T-helper 9 cell (primary cell): ENCODE measurements at places on chromosomes 2 and 18.

DNA sequence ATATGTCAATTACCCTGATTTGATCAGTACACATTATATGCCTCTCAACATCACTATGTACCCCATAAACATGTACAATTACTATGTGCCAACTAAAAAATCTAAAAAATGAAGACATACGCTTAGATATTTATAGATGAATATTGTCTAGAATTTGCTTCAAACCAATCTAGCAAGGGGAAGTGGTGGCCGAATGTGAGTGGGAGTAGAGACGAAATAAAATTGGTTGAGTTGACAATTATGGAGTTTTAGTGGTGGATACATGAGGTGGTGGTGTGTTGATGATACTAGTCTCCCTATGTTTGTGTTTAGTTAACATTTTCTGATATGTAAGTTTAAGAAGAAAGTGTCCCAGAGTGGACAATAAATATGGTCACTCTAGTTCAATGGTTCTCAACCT, 49.0 kb downstream of the SDC1 start:
- no peak for DNase-seq

- no peak for DNase-seq
These were observed 149.7 kb downstream of the RHBDD1 start for GRCh38 chr2:226985583-226985946.

DNA sequence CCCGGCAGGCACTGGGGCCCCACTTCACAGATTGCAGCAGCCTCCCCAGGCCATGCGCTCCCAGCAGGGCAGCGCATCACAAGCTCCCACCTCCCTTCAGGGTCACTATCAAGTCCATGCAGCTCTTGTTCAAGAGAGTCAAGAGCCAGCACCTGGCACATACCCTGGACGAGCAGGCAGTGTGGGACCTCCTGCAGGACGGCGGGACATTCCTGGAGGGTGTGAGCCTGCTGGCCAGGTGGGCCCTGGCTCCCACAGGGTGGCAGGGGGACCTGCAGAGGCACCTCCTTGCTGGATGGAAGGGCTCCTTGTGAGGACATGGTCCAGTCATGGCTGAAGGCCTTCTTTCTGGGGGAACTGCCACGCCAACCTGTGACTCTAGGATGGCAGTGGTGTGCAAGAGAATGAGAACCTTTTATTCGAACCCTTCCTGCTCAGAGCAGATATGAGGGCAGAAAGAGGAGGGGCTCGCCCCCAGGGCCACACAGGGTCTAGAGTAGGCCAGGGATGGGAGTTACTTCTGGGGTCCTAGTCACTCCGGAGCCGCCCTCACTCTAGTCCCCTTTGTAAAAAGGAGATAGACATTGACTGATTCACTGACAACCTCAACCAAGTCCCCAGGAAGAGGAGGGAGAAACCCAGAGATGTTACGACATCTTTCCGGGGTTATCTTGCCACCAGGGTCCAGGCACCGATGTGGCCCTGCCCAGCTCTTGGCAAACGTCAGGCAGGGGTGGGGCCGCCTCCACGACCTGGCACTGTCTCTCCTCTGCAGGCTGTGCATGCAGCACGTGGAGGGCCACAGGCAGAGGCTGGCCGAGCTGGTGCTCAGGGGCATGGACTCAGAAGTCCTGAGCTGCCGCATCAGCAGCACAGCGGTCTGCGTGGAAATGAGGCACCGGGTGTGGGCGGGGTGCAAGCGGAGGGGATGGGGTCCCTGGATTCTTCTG, 31.3 kb downstream of the HJURP start:
- DNase-seq: no peak

DNA sequence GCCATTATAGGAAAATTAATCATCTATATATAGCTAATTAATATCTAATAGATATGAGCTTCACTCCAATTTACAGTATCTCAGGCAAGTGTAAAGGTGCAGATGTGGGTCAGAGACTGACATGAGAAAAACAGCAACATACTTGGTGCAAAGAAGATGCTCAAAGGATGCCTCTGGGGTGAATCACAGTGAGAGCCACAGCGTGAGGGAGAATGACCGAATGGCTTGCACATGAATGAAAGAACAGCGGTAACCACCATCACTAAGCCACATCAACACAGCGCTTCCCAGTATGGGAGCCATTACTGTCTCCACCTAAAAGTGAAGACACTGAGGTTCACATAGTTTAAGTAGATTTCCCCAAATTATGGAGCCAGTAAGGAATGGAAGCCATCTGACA, 423.4 kb upstream of the ID2 start:
- DNase-seq: no peak

- no peak for DNase-seq
These were observed 25.7 kb upstream of the ACAA2 start for GRCh38 chr18:49839012-49839411.

DNA sequence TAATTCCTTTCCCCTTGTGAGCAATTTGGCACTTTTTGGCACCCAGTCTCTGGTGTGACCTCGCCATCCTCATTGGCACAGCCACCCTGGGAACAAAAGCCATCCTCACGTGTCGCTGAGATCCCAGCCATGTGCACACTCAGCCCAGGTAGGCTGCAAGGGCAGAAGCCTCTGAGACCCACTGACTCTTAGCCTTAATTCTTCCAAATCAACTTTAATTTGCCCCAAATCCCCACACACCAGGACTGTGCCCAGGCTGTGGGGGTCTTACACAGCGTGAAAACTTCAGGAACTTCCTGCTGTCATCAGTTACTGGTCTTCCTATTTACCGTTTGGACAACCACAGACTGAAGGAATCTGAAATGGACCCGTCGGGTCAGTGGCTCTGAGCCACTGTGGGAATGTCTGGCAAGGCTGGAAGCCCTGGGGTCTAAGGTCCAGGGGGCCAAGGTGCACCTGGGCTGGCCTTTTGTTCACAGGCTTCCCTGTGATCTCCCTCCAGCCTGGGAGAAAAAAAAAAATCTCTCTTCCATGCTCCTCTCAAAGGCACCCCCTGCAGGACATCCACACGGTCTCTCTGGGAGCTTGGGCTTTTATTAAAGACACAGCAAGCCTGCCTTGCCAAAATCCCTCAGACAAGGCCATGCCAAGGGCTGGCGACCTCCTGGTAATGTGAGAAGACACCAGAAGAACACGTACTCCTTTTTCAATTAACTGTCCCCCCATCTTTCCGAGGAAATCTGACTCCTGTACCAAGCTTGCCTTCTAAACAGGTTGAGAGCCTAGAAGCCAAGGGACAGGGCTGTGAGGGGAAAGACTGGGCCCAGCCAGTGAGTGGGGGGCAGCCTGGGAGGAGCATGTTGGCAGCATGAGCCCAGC, 42.1 kb upstream of the LAPTM4A start:
- DNase-seq: no peak

DNA sequence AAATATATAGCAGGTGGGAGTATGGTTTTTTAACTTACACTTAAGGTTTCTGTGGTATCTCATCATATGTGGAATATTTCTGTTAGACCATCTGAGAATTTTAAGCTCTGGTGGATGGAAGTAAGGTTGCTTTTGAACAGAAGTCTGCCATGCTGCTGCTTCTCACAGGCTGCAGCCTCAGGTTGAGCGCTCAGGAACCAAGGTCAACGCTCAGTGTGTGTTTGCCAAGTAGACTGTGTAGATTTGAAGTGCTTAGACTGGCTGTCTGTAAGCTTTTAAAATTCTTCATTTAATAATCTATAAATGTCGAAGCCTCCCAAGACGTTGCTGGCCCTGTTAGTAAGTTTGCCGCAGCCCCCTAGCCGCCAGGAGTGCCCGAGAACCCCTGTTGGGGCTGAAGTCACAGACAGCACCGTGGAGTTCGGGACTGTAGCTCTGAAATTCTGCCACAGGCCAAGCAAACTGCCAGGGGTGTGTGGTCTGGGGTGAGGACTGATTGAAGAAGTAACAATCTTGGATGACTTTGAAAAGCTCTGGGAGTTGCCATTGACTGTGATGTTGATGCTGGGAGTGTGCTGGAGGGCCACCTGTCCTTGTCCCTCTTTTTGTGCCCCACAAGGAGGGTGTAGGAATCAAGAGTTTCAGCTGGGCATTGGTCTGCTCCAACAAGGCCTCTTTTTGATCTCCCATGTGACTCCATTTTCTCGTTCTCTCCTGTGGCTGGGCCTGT, 26.9 kb downstream of the INPP4A start:
- no peak for DNase-seq

- DNase-seq: no peak
These were observed 67.2 kb upstream of the FRZB start for GRCh38 chr2:182933629-182934028.

- no peak for DNase-seq
These were observed 24.8 kb downstream of the ATP9B start for GRCh38 chr18:79093986-79094385.

DNA sequence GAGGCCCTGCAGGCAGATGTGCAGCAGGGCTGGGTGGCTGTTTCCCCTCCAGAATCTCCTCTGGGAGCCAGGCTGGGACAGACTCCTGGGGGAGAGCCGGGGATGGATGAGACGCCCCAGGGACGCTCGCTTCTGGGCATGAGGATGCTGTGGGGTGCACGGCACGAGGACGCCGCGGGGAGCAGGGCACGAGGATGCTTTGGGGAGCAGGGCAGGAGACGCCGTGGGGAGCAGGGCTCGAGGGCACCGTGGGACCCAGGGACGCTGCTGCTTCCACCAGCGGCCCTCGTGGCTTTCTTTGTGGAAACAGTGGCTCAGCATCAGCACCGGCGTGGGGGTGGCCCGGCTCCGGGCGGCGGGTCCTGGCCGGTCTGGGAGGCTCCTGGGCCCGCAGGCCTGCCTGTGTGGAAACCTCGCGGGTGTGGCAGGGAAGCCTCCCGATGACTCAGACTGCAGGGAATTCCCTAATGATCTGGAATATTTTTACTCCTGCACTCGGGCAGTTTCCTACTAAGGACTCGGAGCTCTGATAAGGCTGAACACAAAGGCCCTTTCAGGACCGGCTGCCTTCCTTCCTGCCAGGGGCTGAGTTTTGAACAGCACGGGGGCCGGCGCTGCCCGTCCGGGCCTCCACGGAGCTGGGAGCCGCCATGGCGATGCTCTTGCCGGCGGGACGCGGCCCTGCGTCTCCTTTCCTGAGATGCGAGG, 62.6 kb downstream of the NFATC1 start:
- no peak for DNase-seq

DNA sequence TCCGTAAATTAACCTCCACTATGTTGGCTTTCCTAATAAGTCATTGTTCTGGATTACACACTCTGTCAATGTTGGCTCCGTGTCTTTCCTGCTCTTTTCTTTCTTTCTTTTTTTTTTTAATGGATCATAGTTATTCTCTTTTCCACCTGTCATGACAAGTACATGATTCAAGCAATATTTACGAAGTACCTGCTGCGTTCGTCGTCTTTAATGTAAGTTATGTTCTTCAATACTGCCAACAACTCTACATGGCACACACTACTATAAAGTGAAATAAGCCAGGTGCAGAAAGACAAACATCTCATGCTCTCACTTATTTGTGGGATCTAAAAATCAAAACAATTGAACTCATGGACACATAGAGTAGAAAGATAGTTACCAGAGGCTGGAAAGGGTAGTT, 239.1 kb downstream of the SCG2 start:
- no peak for DNase-seq

- DNase-seq: no peak
These were observed 92.7 kb upstream of the CNGA3 start for GRCh38 chr2:98253461-98254070.

DNA sequence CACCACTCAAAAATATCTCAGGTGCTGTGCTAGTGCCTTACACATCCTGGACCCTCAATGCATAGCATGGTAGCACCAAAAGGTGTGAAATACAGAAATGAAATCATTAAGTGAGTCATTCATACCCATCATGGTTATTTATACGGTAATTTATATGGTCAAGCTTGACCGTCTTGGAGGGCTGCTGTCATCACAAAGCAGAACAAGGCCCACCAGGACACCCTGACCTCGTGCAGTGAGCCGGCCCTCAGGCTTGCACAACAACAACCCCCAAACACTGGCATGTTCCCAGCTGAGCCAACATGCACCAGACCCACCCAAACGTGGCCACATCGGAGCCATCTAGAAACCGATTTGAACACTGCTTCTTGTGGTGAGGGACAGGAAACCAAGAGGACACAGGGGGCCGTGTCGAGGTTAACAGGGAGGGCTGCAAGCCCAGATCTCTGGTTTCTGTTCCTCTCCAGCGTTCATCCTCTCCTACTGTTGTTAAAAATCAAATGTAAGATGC, 378.5 kb upstream of the ID2 start:
- DNase-seq: peak; percentile 62

DNA sequence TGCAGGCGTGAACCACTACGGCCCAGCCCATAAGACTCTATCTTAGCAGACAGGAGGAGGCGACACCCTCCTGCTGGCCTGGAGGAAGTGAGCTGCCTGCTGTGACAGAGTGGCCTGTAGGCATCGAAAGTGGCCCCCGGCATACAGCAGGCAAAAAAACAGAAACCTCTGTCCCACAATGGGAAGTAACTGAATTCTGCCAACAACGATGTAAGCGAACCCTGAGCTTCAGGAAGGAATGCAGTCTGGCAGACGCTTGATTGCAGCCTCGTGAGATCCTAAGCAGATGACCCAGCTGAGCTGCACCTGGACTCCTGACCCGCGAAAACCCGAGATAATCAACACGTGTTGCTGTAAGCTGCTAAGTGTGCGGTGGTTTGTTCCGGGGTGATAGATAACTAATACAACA, 13.6 kb downstream of the MRO start:
- no peak for DNase-seq

- peak; percentile 80 for DNase-seq
These were observed at the start of gene HPCAL1 for GRCh38 chr2:10302479-10303180. TSS of gene HPCAL1 (plus strand) at chr2:10302904. CDS start at chr2:10419758, 116,854 bp downstream.

GRCh38 chr2:53750041-53750768, 17.4 kb upstream of the CHAC2 start:
- no peak for DNase-seq

DNA sequence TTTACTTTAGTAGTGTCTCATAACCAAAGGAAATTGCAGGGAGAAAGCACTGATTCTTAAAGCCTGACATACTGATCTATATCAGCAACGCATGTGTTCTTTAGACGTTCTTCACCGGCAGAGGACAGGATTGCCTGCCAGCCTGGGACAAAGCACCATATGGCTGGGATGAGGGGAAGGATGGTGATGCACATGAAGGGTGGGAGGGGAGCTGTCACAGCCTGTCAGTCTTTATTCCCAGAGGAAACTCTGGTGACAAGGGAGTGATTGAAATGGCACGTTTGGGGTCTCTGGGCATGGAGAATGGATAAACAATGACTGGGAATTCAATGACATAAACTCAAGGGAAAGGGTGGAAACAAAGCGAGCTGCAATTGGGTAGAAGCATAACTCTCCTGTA, 808.1 kb downstream of the DCC start:
- DNase-seq: no peak

DNA sequence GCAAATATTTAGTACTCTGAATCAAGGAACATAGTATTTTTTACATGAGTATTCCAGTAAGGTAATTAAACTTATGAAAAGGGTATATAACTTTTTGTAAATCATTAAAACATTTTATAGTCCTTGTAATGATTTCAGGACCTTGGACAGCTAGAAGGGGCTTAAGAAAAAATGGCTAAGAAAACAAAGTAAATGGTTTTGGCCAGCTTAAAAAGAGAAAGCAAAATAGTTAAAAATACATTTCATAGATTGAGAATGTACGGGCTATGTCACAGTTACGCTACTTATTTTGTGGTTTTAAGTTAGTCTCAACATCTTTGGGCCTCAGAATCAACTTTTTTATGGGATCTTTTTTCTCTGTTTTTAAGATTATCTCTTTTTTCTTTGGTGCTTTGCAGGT, 26.7 kb downstream of the POLI start:
- no peak for DNase-seq
